Naive B cell (primary cell): ENCODE measurements at places on chromosomes 5 and 9. TPM values are rescaled to one million over a fixed set of nuclear protein-coding genes. Genes with fewer than 3 reads are reported as not detected.
A peak's percentile ranks its signal among the peaks of the same experiment; 100 is the strongest.

DNA sequence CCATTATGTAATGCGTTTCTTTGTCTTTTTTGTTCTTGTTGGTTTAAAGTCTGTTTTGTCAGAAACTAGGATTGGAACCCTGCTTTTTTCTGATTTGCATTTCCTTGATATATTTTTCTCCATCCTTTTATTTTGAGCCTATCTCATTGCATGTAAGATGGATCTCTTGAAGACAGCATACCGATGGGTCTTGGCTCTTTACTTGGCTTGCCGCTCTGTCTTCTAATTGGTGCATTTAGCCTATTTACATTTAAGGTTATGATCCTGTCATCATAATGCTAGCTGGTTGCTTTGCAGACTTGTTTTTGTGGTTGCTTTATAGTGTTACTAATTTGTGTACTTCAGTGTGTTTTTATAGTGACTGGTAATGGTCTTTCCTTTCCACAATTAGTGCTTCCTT, 13.3 kb upstream of the CDKN2B start:
- no peak overlapping the region for H3K4me3 ChIP-seq
- peaks cover 31% of the 10 kb centered on the region for H3K27me3 ChIP-seq
- H3K27ac ChIP-seq = no peak overlapping the region
- DNase-seq = no peak
- H3K36me3 ChIP-seq = peaks cover 7% of the 10 kb centered on the region

The SPINK13 gene
- polyA plus RNA-seq = not detected

The DRD1 gene
- polyA plus RNA-seq = not detected

- no peak overlapping the region for H3K27ac ChIP-seq
- no peaks in the 10 kb centered on the region for H3K4me1 ChIP-seq
- H3K27me3 ChIP-seq = peaks cover 45% of the 10 kb centered on the region
- no peak for DNase-seq
- no peaks in the 10 kb centered on the region for H3K36me3 ChIP-seq
- no peak overlapping the region for H3K4me3 ChIP-seq
These were observed 28.0 kb upstream of the ENHO start for GRCh38 chr9:34550681-34551270.

- H3K27me3 ChIP-seq = peaks cover 87% of the 10 kb centered on the region
- DNase-seq = no peak
- H3K4me1 ChIP-seq = peaks cover 28% of the 10 kb centered on the region
- H3K36me3 ChIP-seq = no peaks in the 10 kb centered on the region
- H3K27ac ChIP-seq = no peak overlapping the region
- peak overlapping the region; percentile 35 for H3K4me3 ChIP-seq
These were observed 503 bp upstream of the GDNF start for GRCh38 chr5:37840053-37841034.
